ENCODE measurements at places on chromosomes 7 and 10.

GRCh38 chr7:31371621-31372020, 31.1 kb upstream of the NEUROD6 start:
- DNase-seq = no peak

DNA sequence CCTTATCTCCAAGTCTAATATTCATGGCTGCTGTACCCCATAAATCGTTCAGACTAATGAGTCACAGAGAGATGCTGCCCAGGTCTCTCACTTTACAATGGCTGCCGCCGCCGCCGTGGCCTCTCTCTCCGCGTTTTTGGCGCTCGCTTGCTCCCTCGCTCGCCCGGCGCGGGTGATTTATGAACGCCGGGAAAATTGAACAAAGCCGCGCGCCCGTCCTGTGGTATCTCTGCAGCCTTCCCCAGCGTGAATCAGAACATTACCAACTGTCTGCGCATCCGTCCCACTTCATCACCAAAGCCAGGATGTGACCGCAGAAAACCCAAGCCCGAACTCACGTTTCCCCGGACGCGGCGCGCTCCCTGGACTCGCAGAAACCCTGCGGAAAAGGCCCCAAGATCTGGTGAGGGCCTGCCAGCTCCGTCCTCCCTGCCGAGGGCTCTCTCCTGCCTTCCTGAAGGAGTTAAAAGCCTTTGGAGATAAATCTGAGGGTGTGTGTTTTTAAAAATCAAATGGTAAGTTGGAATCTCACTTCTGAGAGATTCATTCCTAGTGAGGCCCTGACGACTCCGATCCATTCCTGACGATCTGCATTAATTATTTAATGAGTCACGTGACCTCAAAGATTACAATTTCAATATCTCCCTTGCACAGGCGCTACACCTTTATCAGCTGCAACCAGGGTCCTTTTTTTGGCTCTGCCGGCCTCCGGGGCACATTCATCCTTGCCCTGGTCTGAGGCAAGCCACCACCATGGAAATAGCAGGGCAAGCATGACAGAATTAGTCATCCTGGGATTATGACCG, 6.3 kb downstream of the HOXA4 start:
- DNase-seq = no peak

GRCh38 chr7:88316456-88316855, 9.8 kb upstream of the STEAP4 start:
- DNase-seq = no peak

DNA sequence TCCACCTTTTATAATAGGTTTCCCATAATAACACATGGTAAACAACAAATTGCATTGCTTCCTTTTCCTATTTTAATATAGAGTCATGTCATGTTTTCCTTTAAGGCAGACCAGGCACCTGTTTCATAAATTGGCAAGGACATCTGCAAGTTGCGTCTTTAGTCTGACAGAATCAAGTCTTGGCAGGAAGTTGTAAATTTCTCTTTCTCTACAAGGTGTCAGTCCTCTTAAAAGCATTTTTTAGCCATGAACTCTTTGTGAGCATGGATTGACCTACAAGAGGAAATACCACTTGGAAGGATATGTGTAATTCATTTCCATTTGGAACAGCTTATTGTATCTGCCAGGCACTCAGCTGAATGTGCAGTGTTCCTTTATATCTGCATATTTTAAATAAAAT, 176.8 kb downstream of the PRKG1 start:
- no peak for DNase-seq

Data from CD4-positive, alpha-beta T cell treated with Interleukin-17A for 1 hour (primary cell).